Heart right ventricle (tissue), 16 donors: ENCODE measurements at places on chromosomes 3 and 15. TPM values are rescaled to one million over a fixed set of nuclear protein-coding genes. Genes with fewer than 3 reads are reported as not detected.

SKOR1 gene
- total RNA-seq = 0.07 TPM

REC114 gene
- total RNA-seq = not detected

EXD1 gene
- total RNA-seq = not detected

GRCh38 chr3:64555351-64555750 is 132.4 kb downstream of the ADAMTS9 start:
- H3K36me3 ChIP-seq = peaks cover 52% of the 10 kb centered on the region
- H3K27me3 ChIP-seq = no peaks in the 10 kb centered on the region
- H3K27ac ChIP-seq = no peak overlapping the region
- H3K4me1 ChIP-seq = no peaks in the 10 kb centered on the region
- no peak for DNase-seq

- no peak overlapping the region for H3K4me3 ChIP-seq
- H3K27ac ChIP-seq = no peak overlapping the region
- DNase-seq = no peak
- H3K36me3 ChIP-seq = no peaks in the 10 kb centered on the region
- H3K27me3 ChIP-seq = no peaks in the 10 kb centered on the region
- H3K4me1 ChIP-seq = peaks cover 3% of the 10 kb centered on the region
Observed at GRCh38 chr3:160981217-160981938, 123.8 kb downstream of the B3GALNT1 start.

DNA sequence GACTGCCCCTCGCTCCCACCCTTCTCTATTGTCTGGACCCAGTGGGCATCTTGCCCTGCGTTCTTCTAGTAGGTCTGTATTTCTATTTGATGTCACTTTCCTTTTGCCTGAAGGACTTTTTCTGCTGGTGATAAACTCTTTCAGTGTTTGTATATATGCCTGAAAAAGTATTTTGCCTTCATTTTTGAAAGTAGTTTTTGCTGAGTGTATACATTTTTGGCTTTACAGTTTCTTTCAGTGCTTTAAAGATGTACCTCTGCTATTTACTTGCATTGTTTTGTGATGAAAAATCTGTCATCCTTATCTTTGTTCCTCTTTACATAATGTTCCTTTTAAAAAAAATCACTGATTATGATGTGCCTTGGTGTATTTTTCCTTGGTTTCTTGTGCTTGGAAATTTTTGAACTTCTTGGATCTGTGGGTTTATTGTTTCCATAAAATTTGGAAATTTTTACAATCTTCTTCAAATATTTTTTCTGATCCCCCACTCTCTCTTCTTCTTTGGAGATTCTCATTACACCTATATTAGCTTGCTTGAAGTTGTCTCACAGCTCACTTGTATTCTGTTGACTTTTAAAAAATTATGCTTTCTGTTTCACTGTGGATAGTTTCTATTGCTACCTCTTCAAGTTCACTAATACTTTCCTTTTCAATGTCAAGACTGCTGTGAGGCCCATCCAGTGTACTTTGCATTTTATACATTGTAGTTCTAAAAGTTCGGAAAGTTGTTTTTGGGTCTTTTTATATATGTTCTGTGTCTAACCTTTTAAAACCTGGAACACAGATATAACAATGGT is 67.8 kb downstream of the RGMA start:
- H3K36me3 ChIP-seq = peaks cover 48% of the 10 kb centered on the region
- no peak for DNase-seq
- no peaks in the 10 kb centered on the region for H3K27me3 ChIP-seq
- peaks cover 18% of the 10 kb centered on the region for H3K4me1 ChIP-seq
- no peak overlapping the region for H3K4me3 ChIP-seq

- DNase-seq = no peak
- no peaks in the 10 kb centered on the region for H3K27me3 ChIP-seq
- H3K36me3 ChIP-seq = no peaks in the 10 kb centered on the region
- H3K4me1 ChIP-seq = peaks cover under 1% of the 10 kb centered on the region
Observed at GRCh38 chr3:57696801-57697321, 4.0 kb upstream of the DENND6A start.

DNA sequence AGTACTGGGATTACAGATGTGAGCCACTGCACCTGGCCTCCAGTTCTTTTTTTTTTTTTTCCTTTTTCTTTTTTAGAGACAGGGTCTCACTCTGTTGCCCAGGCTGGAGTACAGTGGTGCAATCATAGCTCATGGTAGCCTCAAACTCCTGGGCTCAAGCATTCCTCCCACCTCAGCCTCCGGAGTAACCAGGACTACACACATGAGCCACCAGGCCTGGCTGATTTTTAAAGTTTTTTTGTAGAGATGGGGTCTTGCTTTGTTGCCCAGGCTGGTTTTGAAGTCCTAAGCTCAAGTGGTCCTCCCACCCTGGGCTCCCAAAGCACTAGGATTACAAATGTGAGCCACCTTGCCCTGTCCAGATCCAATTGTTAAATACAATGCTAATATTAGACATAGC is 13.6 kb upstream of the ULK3 start:
- H3K4me3 ChIP-seq = no peak overlapping the region
- DNase-seq = no peak
- no peaks in the 10 kb centered on the region for H3K27me3 ChIP-seq
- H3K27ac ChIP-seq = no peak overlapping the region
- H3K36me3 ChIP-seq = peaks cover 31% of the 10 kb centered on the region
- peaks cover 32% of the 10 kb centered on the region for H3K4me1 ChIP-seq

DNA sequence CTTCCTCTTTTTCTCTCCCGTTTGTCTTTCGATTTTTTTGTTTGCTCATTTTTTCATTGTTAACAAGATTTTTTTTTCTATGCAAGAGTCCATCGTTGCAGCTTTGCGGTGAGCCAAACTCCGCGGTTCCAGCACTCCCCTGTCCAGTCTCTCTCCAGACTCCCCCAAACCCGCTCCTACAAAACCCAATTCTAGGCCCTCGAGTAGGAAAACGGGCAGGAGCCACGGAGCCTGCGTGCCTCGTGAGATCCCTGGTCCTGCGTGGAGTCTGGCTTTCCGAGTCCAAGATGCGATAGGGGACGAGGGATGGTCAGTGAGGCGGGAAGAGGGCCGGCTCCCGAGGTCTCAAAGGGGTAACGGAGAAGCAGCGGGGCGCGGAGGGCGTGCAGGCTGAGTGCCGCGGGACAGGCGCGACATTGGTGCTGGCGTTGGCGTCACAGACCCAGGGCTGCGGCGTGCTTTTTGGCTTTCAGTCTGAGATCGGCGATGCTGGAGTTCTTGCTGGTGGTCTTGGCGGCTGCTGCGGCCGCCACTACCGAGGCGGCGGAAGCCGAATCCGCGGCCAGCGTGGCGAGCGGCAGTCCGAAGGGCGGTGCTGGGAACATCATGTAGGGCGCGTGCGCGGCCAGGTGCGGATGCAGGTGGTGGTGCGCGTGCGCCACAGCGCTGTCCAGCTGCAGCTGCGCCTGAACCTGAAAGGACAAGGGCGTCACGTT is 8.5 kb downstream of the SHOX2 start:
- peak; percentile 28 for DNase-seq
- H3K27me3 ChIP-seq = peaks cover 100% of the 10 kb centered on the region
- H3K4me3 ChIP-seq = peak overlapping the region; percentile 35
- H3K4me1 ChIP-seq = peaks cover 12% of the 10 kb centered on the region
- no peaks in the 10 kb centered on the region for H3K36me3 ChIP-seq
